A673 (cell line): ENCODE measurements at places on chromosomes 3 and 15.

DNA sequence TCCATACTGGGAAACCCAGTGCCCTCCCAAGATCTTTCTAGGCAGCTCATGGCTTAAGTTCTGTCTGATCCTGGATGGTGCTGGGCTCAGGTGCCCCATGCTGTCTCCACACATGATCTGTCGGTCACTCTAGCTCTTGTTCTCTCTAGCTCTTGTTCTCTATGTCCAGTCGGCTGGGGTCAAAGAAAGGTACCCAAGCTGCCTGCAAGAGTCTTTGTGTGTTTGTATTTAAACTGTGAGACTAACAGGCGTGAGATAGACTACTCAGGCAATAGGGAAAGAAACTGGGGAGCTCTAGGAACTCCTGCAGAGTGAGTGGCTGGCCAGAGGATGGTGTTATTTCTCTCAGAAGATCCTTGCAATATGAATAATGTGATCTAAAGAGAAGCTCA lies 40.2 kb downstream of the GPR156 start:
- no peaks in the 10 kb centered on the region for H3K36me3 ChIP-seq
- no peak overlapping the region for H3K27ac ChIP-seq
- no peak for DNase-seq
- H3K4me1 ChIP-seq, result no peaks in the 10 kb centered on the region
- no peak overlapping the region for H3K4me3 ChIP-seq

GRCh38 chr3:59412516-59412915 lies 362.7 kb upstream of the CFAP20DC start:
- H3K27me3 ChIP-seq, result no peaks in the 10 kb centered on the region
- no peak overlapping the region for H3K27ac ChIP-seq
- H3K4me3 ChIP-seq, result no peak overlapping the region
- no peaks in the 10 kb centered on the region for H3K4me1 ChIP-seq
- DNase-seq, result no peak

DNA sequence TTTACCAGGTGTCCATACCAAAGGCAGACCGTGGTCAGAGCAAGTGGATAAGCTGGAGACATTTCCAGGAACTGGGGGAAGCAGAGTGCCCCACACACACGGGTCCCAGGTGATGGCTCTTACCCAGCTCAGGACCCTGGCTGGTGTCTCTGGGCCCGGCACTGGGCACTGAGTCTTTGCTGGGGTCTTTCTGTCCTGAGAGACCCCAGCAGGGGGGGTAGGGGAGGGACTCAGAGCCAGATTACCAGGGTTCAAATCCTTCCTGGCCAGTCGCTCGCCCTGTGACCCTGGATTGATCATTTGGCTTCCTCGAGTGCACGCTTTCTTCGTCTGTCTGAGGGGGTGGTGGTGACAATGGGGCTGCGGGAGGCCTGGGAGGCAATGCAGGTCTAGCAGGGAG lies 95.7 kb downstream of the PLXNA1 start:
- H3K4me1 ChIP-seq, result no peaks in the 10 kb centered on the region
- no peak overlapping the region for H3K4me3 ChIP-seq

- H3K27me3 ChIP-seq, result no peaks in the 10 kb centered on the region
- H3K4me1 ChIP-seq, result peaks cover 4% of the 10 kb centered on the region
- H3K27ac ChIP-seq, result no peak overlapping the region
- H3K36me3 ChIP-seq, result no peaks in the 10 kb centered on the region
Observed at GRCh38 chr3:4712109-4712508, 219.0 kb downstream of the ITPR1 start.

GRCh38 chr3:184594371-184595001 lies 32.9 kb downstream of the EPHB3 start:
- no peak overlapping the region for H3K27ac ChIP-seq
- no peaks in the 10 kb centered on the region for H3K36me3 ChIP-seq
- H3K4me3 ChIP-seq, result no peak overlapping the region
- H3K4me1 ChIP-seq, result peaks cover 12% of the 10 kb centered on the region

DNA sequence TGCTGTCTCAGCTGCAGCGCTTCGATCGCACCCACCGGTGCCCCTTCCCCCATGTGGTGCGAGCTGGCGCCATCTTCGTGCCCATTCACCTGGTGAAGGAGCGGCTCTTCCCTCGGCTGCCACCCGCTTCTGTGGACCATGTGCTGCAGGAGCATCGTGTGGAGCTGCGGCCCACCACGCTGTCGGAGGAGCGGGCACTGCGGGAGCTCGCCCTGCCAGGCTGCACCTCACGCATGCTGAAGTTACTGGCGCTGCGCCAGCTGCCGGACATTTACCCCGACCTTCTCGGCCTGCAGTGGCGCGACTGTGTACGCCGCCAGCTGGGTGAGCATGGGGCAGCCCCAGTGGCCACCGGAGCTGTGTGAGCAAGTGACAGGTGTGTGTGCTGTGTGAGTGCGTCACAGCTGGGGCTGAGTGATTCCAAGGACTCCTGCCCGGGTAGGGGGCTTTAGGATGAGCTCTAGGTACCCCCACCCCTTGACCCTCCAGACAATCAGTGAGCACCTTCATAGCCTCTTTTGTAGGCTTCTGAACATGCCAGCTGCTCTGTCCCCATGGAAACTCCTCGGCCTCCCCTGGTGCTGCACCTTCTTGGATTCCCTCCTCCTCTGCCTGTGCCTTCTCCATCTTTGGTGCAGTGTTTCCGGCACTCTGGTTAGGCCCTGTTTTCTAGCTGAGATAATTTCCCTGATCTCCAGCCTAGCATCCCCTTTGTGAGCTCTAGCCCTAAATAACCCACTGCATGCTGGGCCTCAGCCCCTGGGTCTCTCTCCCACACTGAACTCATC lies 7.0 kb downstream of the C15orf39 start:
- H3K4me3 ChIP-seq, result no peak overlapping the region
- H3K36me3 ChIP-seq, result peaks cover 67% of the 10 kb centered on the region
- H3K27me3 ChIP-seq, result no peaks in the 10 kb centered on the region

- H3K36me3 ChIP-seq, result no peaks in the 10 kb centered on the region
- no peaks in the 10 kb centered on the region for H3K27me3 ChIP-seq
- H3K4me3 ChIP-seq, result no peak overlapping the region
Observed at GRCh38 chr3:145294572-145294971, 866.4 kb downstream of the PLOD2 start.

DNA sequence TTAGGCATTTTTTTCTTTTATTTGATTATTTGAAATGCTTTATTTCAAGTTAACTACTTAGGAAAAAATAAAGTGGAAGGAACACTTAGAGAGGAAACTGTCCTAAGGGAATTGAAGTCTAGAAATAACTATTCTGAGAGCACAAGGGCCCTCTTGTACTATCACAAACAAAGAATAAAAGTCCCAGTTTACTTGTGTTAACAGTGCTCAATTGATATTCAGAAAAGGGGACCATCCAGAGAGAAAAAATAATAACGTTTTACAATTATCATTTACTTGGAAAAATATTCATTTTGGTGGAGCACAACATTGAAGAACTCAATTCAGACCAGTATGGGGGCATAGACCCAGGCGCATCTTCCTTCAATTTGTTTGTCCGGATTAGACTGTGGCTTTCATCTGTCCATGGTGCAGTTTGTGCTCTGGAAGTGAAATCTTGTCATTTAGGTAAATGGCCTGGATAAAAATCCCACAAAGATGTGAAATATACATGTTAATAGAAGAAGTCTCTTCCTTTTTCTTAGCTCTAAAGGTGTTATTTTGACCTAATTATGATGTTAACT lies 54.5 kb upstream of the SAMMSON start:
- H3K36me3 ChIP-seq, result no peaks in the 10 kb centered on the region
- DNase-seq, result no peak
- no peaks in the 10 kb centered on the region for H3K4me1 ChIP-seq
- no peak overlapping the region for H3K4me3 ChIP-seq
- no peaks in the 10 kb centered on the region for H3K27me3 ChIP-seq

GRCh38 chr3:37833302-37834186 lies 28.1 kb upstream of the CTDSPL start:
- no peak for DNase-seq
- no peaks in the 10 kb centered on the region for H3K4me1 ChIP-seq
- H3K27me3 ChIP-seq, result no peaks in the 10 kb centered on the region
- no peak overlapping the region for H3K27ac ChIP-seq

DNA sequence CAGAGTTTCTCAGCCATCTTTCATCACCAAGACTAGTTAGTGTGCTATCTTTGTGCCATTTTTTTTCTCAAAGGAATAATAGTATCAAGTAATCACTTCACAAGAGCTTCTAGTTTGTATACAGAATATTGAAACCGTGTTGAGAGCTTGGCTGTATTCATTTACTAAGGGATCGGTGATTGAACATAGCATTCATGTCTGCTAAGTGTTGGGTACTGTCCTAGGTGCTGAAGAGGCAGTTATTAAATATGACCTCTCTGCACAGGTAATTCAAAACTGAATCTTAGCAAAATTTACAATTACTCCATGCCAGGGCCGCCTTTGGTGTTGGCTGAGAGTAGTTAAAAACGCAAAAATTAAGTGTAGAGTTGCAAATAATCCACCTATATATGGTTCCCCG lies 355.3 kb upstream of the RORA start:
- H3K27me3 ChIP-seq, result no peaks in the 10 kb centered on the region
- no peak overlapping the region for H3K4me3 ChIP-seq
- H3K4me1 ChIP-seq, result no peaks in the 10 kb centered on the region
- no peak overlapping the region for H3K27ac ChIP-seq
